ENCODE measurements at places on chromosomes 5 and 9.

GRCh38 chr5:62310426-62311143, 4.6 kb downstream of the KIF2A start:
- DNase-seq: no peak
- H3K27ac ChIP-seq: no peak overlapping the region

DNA sequence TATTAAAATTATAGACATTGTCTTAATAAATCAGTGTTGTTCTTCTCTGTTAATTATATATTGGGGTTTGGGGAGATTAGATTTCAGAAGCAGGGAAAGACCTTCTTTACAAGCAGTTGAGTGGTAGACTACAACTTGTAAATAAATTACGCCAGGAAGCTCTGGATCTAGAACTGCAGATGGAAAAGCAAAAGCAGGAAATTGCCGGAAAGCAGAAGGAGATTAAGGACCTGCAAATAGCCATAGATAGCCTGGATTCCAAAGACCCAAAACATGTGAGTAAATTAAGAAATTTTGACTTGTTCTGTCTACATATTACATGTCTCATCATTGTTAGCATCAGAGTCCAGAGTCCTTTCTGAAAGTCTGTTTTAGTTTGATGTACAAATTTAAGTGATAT, 43.5 kb downstream of the CNTRL start:
- no peak overlapping the region for H3K4me3 ChIP-seq
- no peak overlapping the region for H3K27ac ChIP-seq
- no peaks in the 10 kb centered on the region for H3K36me3 ChIP-seq
- no peaks in the 10 kb centered on the region for H3K4me1 ChIP-seq
- H3K27me3 ChIP-seq: no peaks in the 10 kb centered on the region

DNA sequence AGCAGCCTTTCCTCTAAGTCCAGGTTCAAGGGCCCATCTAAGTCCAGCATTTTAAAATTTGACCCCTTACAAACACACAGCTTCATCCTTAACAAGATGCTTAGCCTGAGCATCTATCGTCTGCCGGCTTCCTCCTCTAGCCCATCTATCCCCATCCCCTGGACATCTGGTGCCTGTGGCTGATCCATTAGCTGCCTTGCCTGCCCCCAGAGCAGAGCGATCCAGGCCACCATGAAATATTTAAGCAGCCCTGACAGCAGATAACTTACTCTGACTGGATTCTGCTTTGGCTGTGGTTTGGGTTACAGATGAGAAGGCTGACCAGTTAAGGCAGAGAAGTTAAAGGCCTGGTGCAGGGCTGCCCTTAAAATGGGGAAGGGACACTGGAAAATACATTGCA, 30.9 kb upstream of the CPEB4 start:
- H3K36me3 ChIP-seq: no peaks in the 10 kb centered on the region
- no peak overlapping the region for H3K4me3 ChIP-seq
- H3K4me1 ChIP-seq: peaks cover 48% of the 10 kb centered on the region
- DNase-seq: no peak

DNA sequence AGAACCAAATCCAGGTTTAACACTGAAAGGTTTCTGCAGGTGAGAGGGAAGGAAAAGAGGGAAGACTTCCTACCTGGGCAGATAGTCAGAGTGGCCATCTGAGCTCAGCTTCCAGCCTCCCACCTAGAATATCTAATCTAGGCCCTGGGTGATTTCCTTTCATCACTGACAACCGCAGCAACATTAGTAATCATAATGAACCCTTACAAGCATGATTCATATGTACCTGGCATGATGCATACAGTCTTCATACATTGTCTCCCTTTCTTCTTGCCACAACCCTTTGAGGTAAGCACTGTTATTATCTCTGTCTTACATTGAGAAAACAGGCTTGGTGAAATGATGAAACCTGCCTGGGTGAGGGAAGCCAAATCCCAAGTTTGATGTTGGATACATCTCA, 13.5 kb downstream of the AFAP1L1 start:
- peaks cover 4% of the 10 kb centered on the region for H3K27me3 ChIP-seq
- no peaks in the 10 kb centered on the region for H3K36me3 ChIP-seq
- no peak overlapping the region for H3K4me3 ChIP-seq
- H3K27ac ChIP-seq: no peak overlapping the region
- no peaks in the 10 kb centered on the region for H3K4me1 ChIP-seq

Measured in large intestine (tissue), 12 donors.